Choroid plexus epithelial cell (primary cell): ENCODE measurements at places on chromosomes 12 and 14.

- DNase-seq: peak; percentile 55
These were observed 245.6 kb upstream of the RGS6 start for GRCh38 chr14:71686677-71687076.

DNA sequence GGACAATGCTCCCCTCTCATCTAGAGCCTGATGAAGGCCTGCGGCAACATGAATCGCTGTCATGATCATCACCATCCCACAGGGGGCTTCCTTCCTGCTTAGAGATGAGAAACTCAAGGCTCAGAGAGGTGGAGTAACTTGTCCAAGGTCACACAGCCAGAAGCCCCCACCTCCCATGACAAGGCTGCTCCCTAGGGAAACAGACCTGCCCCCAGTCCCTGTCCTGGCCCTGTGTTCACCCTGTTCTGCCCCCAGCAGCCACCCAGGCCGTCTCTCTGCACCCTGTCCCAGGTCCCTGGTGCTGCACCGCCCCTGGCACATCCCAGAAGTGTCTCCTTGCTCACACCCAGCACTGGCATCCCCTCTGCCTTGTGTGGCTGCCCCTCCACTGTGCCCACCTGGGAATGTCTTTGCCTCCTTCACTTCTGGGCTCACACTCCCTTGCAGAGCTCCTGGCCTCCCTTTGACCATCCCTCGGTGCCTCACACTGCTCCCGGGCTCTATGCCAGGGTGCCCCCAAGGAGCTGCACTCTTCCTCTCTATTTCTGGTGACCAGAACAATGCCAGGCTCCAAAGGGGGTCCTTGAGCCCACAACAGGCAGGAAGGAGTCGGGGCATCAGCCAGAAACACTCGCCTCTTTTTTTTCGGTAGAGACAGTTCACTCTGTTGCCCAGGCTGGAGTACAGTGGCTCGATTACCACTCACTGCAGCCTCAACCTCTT lies 70.5 kb downstream of the BCL11B start:
- DNase-seq: no peak

GRCh38 chr14:57485635-57486034 lies 8.0 kb downstream of the CCDC198 start:
- DNase-seq: no peak

DNA sequence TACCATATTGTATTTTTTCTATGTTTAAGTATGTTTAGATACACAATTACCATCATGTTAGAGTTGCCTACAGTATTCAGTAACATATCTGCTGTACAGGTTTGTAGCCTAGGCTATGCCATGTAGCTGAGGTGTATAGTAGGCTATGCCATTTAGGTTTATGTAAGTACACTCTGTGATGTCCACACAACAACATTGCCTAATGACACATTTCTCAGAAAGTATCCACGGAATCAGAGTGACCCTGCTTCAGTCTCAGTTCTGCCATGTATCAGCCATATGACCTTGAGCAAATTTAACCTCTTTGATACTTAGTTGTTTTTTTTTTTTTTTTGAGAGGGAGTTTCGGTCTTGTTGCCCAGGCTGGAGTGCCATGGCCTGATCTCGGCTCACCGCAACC lies 12.7 kb downstream of the SUSD6 start:
- DNase-seq: no peak

GRCh38 chr14:90815822-90816662 lies at the start of gene TTC7B:
TSS of gene TTC7B (minus strand) at chr14:90816430. CDS start at chr14:90816295, 135 bp downstream.
- peak; percentile 49 for DNase-seq

GRCh38 chr12:49675137-49675536 lies 32.1 kb downstream of the FMNL3 start:
- DNase-seq: no peak

DNA sequence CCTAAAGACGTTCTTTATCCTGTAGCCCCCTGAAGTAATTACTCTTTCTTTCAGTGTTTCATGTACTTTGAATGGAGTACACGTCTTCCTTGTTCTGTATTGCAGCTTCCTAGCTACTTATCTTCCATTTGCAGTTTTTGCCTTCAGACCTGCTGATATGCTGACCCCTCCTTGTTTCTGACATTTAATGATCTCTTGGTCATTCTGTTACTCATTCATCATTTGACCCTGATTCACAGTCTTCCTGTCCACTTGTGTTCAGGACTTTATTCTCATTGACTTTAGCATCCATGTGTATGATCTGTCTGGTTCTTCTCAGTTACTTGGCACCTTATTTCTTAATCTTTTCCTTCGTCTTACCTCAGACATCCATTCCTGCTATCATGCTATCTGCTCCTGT lies 22.2 kb downstream of the CPSF2 start:
- peak; percentile 3 for DNase-seq
